Activated T-helper 2 cell treated with anti-CD3 and anti-CD28 coated beads, Interferon-gamma antibody, Interleukin-2, Interleukin-4, amounts not matched to agents 10 μg/mL and 5 μg/mL and 100 μg/mL, durations not matched to agents 14 hours and 24 hours and 36 hours (primary cell): ENCODE measurements at places on chromosomes 12 and 14.
A peak's percentile ranks its signal among the peaks of the same experiment; 100 is the strongest.

DNA sequence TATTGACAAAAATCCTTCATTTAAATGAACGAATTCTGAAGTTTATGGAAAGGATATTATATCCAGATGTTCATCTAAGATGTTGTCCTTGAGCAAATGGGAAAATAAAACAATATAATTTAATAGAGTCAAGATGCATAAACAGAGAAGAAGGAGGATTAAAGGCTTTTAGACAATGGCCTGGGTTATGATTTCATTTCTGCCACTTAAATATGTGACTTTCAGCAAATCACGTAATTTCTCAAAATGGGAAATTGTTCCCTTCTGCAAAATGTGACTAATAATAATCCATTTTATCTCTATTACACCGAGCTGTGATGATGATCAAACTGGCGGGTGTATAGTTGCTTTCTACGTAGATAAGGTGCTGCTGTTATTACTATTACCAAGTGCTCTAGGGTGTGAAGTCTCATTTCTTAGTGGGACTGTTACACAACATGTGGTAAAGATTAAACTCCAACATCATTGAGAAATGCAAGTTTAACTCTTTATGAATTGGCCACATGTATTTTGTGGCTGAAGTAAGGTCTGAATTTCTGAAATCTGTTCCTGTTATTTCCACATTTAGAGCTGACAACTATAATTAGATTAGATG is 157.0 kb downstream of the MYRFL start:
- no peaks in the 10 kb centered on the region for H3K27me3 ChIP-seq
- no peak overlapping the region for H3K4me3 ChIP-seq
- no peak overlapping the region for H3K27ac ChIP-seq
- no peak for DNase-seq

DNA sequence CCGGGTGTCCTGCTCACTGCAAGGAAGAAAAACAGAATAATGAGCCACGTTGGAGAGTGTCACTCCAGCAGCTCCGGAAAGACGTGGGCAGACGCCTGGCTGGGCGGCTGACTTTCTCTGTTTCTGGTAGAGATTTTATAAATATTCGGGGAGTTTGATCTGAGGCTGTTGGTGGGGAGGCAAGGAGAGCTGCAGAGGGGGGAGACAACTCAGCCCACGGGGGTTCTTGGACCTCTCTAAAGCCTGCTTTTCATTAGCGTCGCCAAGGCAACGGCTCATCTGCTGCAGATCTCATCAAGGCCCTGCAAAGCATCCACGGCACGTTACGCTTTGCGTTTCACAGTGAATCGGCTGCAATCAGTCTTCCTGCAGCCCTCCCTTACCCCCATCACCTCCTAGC is 207.2 kb downstream of the ZFP36L1 start:
- no peaks in the 10 kb centered on the region for H3K4me1 ChIP-seq
- DNase-seq: no peak
- H3K4me3 ChIP-seq: no peak overlapping the region
- H3K27me3 ChIP-seq: peaks cover 2% of the 10 kb centered on the region

- peaks cover 75% of the 10 kb centered on the region for H3K36me3 ChIP-seq
- H3K4me1 ChIP-seq: peaks cover 45% of the 10 kb centered on the region
- no peak overlapping the region for H3K4me3 ChIP-seq
- H3K27ac ChIP-seq: peak overlapping the region; percentile 25
These were observed 109.0 kb downstream of the CHST11 start for GRCh38 chr12:104565606-104566243.

GRCh38 chr12:111099186-111099585 is 178.8 kb upstream of the MYL2 start:
- no peak overlapping the region for H3K27ac ChIP-seq
- no peaks in the 10 kb centered on the region for H3K36me3 ChIP-seq
- no peak overlapping the region for H3K4me3 ChIP-seq
- H3K4me1 ChIP-seq: peaks cover 5% of the 10 kb centered on the region
- DNase-seq: no peak
- peaks cover 6% of the 10 kb centered on the region for H3K27me3 ChIP-seq

- peaks cover 2% of the 10 kb centered on the region for H3K4me1 ChIP-seq
- DNase-seq: no peak
- H3K36me3 ChIP-seq: peaks cover 46% of the 10 kb centered on the region
- H3K27ac ChIP-seq: no peak overlapping the region
- no peak overlapping the region for H3K4me3 ChIP-seq
These were observed 142.0 kb downstream of the PLXNC1 start for GRCh38 chr12:94290353-94290752.

GRCh38 chr12:94071258-94071657 is 77.1 kb upstream of the PLXNC1 start:
- H3K27me3 ChIP-seq: peaks cover 14% of the 10 kb centered on the region
- no peak overlapping the region for H3K4me3 ChIP-seq
- no peak overlapping the region for H3K27ac ChIP-seq
- no peak for DNase-seq

DNA sequence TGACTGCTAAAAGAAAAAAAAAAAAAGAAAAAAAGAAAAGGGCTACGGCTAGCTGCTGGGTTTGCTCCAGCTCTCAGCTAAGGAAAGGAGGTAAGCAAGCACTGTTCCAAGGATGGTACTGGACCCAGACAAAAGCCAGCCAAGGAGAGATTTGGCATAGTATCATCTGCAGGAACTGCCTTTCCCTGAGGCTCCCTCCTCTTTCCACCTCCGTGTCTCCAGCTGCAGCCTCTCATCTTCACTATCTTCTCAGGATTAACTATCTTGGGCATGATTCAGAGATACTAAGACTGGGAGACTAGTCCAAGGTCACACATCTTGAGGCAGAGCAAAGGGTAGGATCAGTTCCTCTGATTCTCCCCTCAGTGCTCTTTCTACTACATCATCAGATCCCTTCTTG is 6.0 kb downstream of the KITLG start:
- no peaks in the 10 kb centered on the region for H3K36me3 ChIP-seq
- H3K4me1 ChIP-seq: peaks cover 3% of the 10 kb centered on the region
- no peak overlapping the region for H3K4me3 ChIP-seq
- no peak overlapping the region for H3K27ac ChIP-seq

GRCh38 chr12:96585977-96586376 is 96.6 kb downstream of the CFAP54 start:
- H3K27me3 ChIP-seq: peaks cover 18% of the 10 kb centered on the region
- H3K36me3 ChIP-seq: no peaks in the 10 kb centered on the region
- H3K4me3 ChIP-seq: no peak overlapping the region
- no peak overlapping the region for H3K27ac ChIP-seq

DNA sequence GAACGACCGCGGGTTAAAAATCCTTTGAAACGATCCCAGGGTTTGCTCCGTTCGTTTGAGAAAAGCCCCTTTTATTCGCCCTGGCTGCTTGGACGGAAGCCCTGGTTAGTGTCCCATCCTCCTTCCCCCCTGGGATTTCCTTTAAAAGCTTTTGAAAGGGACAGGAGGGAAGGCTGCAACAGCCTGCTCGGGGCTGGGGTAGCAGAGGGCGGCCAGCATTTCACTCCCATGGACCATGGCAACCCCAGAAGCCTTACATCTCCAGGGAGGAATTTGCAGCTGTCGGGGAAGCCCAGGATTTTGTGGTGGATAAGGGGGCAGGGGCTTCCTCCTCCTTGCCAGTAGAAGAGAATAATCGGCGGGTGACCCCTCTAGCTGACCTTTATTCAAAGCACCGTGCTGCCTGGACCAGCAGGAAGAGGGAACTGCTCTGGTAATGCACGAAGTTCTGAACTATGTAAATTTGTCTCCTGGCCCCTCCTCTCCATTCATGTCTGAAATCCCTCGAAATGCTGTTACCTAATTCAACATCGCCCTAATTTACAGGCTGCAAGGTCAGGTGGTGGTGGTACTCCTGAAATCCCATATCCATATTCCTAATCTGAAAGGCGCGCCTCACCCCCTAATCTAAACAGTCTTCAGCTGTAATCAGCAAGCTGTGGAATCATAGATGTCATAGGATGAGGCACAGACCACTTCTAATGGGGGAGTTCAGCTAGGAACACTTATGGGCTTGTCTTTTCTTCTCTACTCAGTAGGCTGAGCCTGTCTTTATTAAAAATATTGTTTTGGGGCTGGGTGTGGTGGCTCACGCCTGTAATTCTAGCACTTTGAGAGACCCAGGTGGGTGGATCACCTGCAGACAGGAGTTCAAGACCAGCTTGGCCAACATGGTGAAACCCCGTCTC is 1.0 kb upstream of the CLIP1 start:
- no peaks in the 10 kb centered on the region for H3K36me3 ChIP-seq
- no peak for DNase-seq
- H3K4me3 ChIP-seq: peak overlapping the region; percentile 86
- H3K27me3 ChIP-seq: peaks cover 2% of the 10 kb centered on the region
- H3K27ac ChIP-seq: peak overlapping the region; percentile 88

DNA sequence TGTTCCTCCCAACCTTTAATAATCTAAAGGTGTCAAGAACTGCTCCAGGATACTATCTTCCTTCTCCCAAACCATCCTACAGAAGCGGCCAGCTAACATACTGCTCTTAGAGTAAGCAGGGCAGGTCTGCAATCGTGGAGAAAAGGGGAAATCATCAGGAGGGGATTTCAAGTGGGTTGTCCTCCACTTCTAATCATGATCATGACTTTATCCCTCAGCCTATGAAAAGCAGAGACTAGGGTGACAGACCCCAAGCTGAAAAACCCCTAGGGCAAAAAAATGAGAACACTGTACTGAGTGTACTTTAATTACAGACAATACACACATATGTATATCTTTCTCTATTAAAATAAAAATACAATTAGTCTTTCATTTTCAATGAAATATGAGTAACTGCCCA is 13.9 kb downstream of the DUSP16 start:
- H3K4me3 ChIP-seq: no peak overlapping the region
- no peaks in the 10 kb centered on the region for H3K27me3 ChIP-seq
- H3K36me3 ChIP-seq: peaks cover 61% of the 10 kb centered on the region
